A549 treated with Hydrocortisone at 1 μM for 4 hours (cell line): ENCODE measurements at places on chromosomes 4 and X. TPM values are rescaled to one million over a fixed set of nuclear protein-coding genes. Genes with fewer than 3 reads are reported as not detected.

Gene C4orf50
- not detected in 5 replicates for total RNA-seq

Gene PLP1
- total RNA-seq, result not detected in 5 replicates

Gene TLR2
- total RNA-seq, result 0.59 to 0.71 TPM (median 0.61 TPM) in 5 replicates

Gene MAGEC2
- not detected in 5 replicates for total RNA-seq

Gene PWWP3B
- not detected in 5 replicates for total RNA-seq

Gene TBL1X
- 10.9 to 17.4 TPM (median 13.7 TPM) in 5 replicates for total RNA-seq

Gene ZNF711
- total RNA-seq, result 0.52 to 0.99 TPM (median 0.83 TPM) in 5 replicates

Gene VCX2
- not detected in 5 replicates for total RNA-seq
